Vagina (tissue), 2 donors: ENCODE measurements at places on chromosomes 4 and X. TPM values are rescaled to one million over a fixed set of nuclear protein-coding genes. Genes with fewer than 3 reads are reported as not detected.

NR3C2 gene
- total RNA-seq, result 9.6 TPM

DNA sequence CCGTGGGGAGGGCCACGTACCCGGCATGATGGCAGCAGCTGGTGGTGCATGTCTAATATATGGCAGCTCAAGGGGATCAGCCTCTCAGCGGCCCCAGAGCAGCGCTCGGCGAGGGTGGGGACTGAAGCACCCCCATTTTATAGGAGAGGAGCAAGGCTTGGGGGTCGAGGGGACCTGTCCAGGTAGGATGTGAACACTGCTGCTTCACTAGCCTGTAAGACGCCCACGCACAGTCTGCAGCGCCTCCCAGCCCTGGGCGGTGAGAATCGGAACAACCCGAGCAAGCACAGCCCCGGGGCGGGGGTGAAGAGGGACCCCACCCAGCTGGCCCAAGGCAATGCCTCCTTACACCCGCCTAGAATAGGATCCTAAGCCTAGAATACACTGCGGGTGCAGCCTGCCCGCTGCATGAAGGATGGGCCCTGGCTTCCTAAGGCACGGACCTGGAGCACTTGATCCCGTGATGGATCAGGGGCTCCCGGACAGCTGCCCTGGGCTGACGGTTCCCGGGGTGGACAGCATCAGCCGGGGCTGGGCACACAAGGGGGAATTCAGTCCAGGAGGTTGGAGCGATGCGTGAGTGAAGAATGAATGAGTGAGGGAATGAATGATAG, 17.6 kb downstream of the ADRA2C start:
- H3K4me3 ChIP-seq, result no peak overlapping the region
- peaks cover 10% of the 10 kb centered on the region for H3K4me1 ChIP-seq
- no peaks in the 10 kb centered on the region for H3K36me3 ChIP-seq
- no peak overlapping the region for H3K27ac ChIP-seq
- no peak for DNase-seq
- H3K27me3 ChIP-seq, result no peaks in the 10 kb centered on the region

MYL5 gene
- total RNA-seq, result 3.4 TPM

- no peak for DNase-seq
- H3K4me3 ChIP-seq, result no peak overlapping the region
- no peak overlapping the region for H3K27ac ChIP-seq
- no peaks in the 10 kb centered on the region for H3K36me3 ChIP-seq
Measured at GRCh38 chrX:84710611-84711010, 208.4 kb upstream of the HDX start.

DNA sequence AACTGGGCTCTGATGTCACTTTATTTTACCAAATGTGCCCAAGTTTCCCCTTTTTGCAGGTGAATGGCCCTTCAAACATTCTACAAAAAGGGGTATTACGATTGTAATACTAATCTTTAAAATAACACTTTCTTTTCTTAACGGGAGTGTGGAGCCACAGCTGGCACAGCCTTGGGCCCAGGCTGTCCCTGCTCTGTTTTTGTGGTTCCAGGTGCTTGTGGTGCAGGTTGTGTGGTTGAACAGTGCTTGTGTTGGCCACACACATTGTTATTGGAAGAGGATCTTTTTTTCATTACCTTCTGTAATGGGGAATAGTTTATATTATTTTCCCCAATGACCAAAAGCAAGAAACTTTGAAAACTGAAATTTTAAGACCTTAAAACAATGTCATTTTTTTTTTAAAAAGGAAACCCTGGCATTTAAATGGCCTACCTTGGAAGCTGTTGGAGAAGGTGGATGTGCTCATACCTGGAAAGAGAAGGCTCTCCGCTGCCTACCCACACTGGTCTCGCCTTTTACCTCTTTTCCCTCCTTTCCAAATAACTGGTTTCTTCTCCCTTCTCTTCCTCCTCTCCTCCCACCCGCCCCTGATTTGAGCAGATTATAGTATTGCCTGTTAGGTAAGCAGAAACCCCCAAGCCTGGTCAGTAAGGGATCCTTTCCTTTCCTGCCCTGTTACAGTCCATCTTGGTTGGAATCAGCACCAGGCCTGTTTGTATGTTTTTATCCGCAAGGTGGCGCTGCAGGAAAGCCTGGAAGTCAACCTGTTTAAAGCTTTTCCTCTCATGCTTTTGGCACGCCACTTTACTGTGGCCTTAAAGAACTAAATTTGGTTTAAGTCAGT, 28.6 kb downstream of the HADH start:
- no peaks in the 10 kb centered on the region for H3K27me3 ChIP-seq
- H3K4me1 ChIP-seq, result no peaks in the 10 kb centered on the region
- H3K27ac ChIP-seq, result no peak overlapping the region

DNA sequence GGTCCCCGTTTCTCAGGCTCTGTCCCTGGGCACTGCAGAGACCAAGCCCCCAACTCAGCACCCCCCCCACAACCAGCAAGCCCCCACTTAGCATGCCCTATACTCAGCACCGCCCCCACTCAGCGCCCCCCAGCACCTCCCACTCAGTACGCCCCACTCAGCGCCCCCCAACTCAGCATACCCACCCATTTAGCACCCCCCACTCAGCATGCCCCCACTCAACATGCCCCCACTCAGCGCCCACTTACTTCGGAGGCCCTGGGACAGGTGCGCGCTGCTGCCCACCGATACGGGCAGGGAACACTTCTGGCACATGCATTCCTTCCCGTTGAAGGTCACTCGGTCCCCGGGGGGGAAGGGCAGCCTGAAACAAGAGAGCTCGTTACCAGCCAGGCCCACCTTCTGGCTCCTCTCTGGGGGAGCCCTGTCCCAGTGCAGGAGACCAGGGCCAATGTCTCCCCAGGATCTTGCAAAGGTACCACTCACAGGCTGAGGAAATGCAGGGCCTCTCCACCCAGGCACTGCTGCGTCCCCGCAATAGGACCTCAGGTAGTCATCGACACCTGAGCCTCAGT, 70.6 kb downstream of the ABLIM2 start:
- H3K4me1 ChIP-seq, result no peaks in the 10 kb centered on the region
- H3K27me3 ChIP-seq, result no peaks in the 10 kb centered on the region
- DNase-seq, result no peak
- H3K27ac ChIP-seq, result no peak overlapping the region
- no peak overlapping the region for H3K4me3 ChIP-seq
- H3K36me3 ChIP-seq, result no peaks in the 10 kb centered on the region

- H3K4me3 ChIP-seq, result no peak overlapping the region
- no peak for DNase-seq
- no peaks in the 10 kb centered on the region for H3K36me3 ChIP-seq
- no peaks in the 10 kb centered on the region for H3K27me3 ChIP-seq
- no peaks in the 10 kb centered on the region for H3K4me1 ChIP-seq
Measured at GRCh38 chrX:22383988-22384387, 111.3 kb downstream of the CBLL2 start.
